ENCODE measurements at places on chromosomes 11 and 22. TPM values are rescaled to one million over a fixed set of nuclear protein-coding genes. Genes with fewer than 3 reads are reported as not detected.
A peak's percentile ranks its signal among the peaks of the same experiment; 100 is the strongest.

DNA sequence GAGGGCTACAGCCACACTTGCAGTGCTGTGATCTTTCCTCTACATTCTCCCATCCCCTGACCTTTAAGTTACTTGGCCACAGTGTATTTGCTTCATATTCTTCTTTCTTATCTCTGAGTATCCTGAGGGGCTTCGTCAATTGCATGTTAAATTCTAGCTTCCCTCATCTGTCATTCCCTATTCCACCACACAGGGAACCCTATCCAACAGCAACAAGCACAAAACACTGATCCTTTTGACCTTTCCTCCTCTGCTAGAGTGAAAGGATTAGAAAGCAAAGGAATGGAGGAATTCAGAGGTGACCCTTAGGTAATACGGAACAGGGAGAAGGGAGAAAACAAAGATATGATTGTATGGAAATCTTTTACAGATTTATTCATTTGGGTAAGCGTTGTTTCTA, 1061.7 kb upstream of the TENM4 start:
- no peak overlapping the region for H3K4me3 ChIP-seq
- no peak overlapping the region for H3K27ac ChIP-seq
- no peaks in the 10 kb centered on the region for H3K27me3 ChIP-seq
- H3K36me3 ChIP-seq: no peaks in the 10 kb centered on the region
- H3K4me1 ChIP-seq: no peaks in the 10 kb centered on the region

GRCh38 chr11:24496736-24497725, at the start of gene LUZP2:
TSS of gene LUZP2 (plus strand) at chr11:24497053.
- H3K27me3 ChIP-seq: peaks cover 7% of the 10 kb centered on the region
- no peak within 1 kb of the TSS for H3K27ac ChIP-seq
- H3K36me3 ChIP-seq: no peaks in the 10 kb centered on the region
- peak within 1 kb of the TSS; percentile 71 for H3K4me3 ChIP-seq
- DNase-seq: peak; percentile 84

DNA sequence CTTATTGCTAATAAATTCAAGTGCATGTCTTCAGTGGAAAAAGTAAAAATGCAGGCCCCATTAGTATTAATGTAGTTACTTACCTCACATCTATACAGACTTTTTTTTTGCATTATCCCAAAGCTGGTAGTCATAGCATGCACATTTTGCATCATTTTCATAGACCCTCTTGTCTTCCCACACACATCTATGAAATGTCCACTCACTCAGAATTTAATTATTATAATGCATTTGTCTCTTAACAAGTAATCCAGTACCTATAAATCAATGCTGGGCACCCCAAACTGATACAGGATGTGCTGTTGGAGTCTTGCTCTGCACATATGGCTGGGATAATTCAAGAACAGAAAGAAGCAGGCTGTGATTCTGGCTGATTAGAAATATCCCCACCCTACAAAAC, 370.4 kb upstream of the FAT3 start:
- no peaks in the 10 kb centered on the region for H3K36me3 ChIP-seq
- H3K27ac ChIP-seq: no peak overlapping the region
- no peaks in the 10 kb centered on the region for H3K4me1 ChIP-seq
- no peak for DNase-seq
- no peaks in the 10 kb centered on the region for H3K27me3 ChIP-seq
- no peak overlapping the region for H3K4me3 ChIP-seq

GRCh38 chr11:107908211-107908610, 20.0 kb upstream of the RAB39A start:
- no peak overlapping the region for H3K27ac ChIP-seq
- no peak overlapping the region for H3K4me3 ChIP-seq
- DNase-seq: no peak
- H3K4me1 ChIP-seq: no peaks in the 10 kb centered on the region
- H3K27me3 ChIP-seq: no peaks in the 10 kb centered on the region

GRCh38 chr11:94557421-94557820, 9.7 kb upstream of the PIWIL4 start:
- H3K36me3 ChIP-seq: no peaks in the 10 kb centered on the region
- no peak overlapping the region for H3K27ac ChIP-seq
- no peak overlapping the region for H3K4me3 ChIP-seq
- DNase-seq: no peak
- no peaks in the 10 kb centered on the region for H3K27me3 ChIP-seq
- H3K4me1 ChIP-seq: no peaks in the 10 kb centered on the region

DNA sequence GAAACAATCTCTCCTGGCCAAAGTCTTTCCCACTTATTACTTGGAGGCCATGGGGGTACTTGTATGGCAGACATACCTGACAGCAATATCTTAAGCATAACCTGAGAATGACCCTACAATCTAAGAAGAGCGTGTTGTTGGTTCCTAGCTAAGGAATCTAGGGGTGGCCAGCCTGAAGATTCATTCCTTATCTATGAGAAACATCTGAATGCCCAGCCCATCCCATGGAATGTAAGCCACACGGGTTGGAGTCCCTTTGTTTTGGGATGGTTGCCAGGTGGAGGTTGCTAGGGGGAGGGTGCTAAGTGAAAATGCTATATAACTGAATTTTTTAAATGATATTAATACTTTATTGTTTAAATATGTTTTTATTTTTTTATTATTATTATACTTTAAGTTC, 725.0 kb downstream of the ETS1 start:
- DNase-seq: no peak
- no peaks in the 10 kb centered on the region for H3K36me3 ChIP-seq
- no peaks in the 10 kb centered on the region for H3K27me3 ChIP-seq

- no peaks in the 10 kb centered on the region for H3K36me3 ChIP-seq
- no peaks in the 10 kb centered on the region for H3K27me3 ChIP-seq
- no peak for DNase-seq
- H3K4me3 ChIP-seq: no peak overlapping the region
- no peak overlapping the region for H3K27ac ChIP-seq
- no peaks in the 10 kb centered on the region for H3K4me1 ChIP-seq
Observed at GRCh38 chr11:69587454-69588090, 53.4 kb upstream of the CCND1 start.

GRCh38 chr11:133911171-133911570, 45.6 kb downstream of the IGSF9B start:
- no peak for DNase-seq
- H3K27ac ChIP-seq: no peak overlapping the region
- H3K36me3 ChIP-seq: no peaks in the 10 kb centered on the region
- H3K27me3 ChIP-seq: no peaks in the 10 kb centered on the region
- H3K4me1 ChIP-seq: no peaks in the 10 kb centered on the region

UBXN1 gene
- 89.2 TPM for total RNA-seq

ISX gene
- not detected for total RNA-seq

All from kidney (tissue), 22 donors.